CD4-positive, alpha-beta T cell treated with Interleukin-6 for 4 hours (primary cell): ENCODE measurements at places on chromosomes 4 and X.

DNA sequence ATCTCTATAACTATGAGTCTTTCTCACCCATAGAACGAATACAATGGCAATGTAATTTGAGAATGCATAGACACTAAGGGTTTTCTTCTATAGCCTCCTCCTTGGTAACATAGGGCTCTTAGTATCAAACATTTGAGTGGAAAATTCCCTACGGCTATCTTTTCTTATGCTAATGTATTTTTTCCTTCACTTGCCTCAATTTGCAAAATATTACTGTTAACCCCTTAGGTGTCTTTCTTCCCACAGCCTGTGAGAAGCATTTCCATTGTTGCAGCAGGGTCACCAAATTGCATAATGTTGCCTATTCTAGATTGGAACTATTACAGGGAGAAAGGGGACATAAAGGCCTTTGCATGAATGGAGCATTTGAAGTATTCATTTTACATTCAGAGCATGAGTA, 140.5 kb upstream of the RAPGEF2 start:
- DNase-seq, result no peak

GRCh38 chr4:2082118-2082517, 23.0 kb downstream of the NAT8L start:
- no peak for DNase-seq

DNA sequence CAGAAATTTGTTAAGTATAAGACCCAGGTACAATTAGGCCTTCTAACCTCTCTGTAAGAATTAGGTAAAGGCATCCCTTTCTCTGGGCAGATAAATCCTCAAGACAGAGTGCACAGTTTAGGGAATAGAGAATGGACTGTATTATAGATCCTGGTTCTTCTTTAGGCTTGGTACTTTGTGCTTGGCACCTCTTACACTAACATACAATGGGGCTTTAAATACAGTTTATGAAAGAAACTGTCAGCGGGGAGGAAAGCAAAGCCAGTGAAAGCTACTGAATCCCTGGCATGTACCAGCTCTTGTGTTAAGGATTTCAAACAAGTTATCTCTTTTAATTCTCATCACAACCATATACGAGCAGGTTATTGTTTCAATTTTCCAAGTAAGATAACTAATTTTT, 1350.0 kb downstream of the ADGRL3 start:
- DNase-seq, result no peak

DNA sequence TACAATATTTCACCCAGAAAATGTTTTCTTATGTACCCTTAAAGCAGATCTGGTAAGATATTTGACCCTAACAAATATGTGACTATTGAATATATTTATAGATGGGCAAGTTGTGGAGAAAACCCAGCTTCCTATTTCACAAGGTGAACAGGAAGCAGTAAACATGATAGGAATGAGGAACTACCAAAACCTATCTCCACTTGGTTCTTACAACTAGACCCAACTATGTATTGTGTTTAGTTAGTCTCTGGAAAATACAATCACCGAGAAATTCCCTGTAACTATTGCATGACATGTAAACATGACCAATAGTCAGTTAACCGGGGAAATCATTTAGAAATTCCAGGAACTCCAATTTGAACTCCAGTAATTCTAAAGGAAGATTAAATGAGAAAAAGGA, 8.4 kb upstream of the RXFP1 start:
- DNase-seq, result no peak

DNA sequence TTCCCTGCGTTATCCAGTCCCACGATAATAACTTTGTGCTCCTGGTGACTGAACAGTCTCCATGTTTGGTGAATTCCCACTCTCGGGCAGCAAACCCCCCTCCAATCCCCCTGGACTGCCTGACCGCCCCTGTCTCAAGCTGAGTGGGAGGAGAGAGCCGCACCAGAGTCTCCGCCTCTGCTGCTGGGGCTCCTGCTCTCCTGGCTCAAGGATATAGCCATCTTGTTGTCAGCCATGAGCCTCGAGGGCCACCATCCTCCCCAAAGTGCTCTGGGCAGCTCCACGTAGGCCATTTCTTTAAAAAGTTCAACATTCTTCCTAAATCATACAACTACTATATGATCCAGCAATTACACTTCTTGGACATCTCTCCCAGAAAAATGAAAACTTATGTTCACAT, 49.3 kb upstream of the PGRMC1 start:
- no peak for DNase-seq

GRCh38 chr4:154490234-154490582, 1.4 kb downstream of the DCHS2 start:
- no peak for DNase-seq

- no peak for DNase-seq
Measured at GRCh38 chr4:78721747-78722146, 54.4 kb upstream of the BMP2K start.

DNA sequence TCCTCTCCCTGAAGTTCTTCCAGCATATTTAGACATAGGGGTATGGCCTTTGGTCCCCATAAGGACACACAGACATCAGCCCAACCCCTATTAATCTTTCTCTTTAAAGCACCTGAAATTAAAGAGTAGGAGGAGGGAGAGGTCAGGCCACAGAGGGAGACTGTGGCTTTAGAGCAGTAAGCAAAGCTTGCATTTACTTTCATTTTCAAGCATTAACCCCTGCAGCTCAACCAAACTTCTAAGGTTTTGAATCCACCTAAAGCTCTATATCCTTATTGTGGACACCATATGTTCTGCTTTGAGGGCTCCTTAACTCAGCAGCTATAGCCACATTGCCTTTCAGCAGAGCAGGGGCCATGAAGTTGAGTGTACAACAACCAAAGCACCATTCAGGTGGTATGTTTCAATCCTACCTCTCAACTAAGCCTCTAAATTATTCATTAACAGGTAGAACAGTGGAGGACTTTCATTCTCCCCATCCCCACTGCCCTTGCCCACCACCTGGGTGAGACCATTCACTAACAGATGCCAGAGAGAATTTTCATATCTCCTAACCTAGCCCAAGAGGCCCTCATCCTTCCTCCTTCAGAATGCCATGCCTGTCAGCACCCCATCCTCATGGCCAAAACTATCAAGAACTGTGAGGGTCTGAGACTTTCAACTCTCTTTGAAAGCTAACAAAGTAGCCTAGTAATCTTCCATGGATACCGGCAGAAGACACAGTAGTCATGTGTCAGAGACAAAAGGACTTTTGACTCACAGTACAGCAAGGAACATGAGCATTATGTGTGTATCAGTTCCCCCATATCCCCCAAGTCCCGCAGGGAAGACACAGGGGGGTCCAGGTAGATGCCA, 20.8 kb downstream of the LIN54 start:
- no peak for DNase-seq

DNA sequence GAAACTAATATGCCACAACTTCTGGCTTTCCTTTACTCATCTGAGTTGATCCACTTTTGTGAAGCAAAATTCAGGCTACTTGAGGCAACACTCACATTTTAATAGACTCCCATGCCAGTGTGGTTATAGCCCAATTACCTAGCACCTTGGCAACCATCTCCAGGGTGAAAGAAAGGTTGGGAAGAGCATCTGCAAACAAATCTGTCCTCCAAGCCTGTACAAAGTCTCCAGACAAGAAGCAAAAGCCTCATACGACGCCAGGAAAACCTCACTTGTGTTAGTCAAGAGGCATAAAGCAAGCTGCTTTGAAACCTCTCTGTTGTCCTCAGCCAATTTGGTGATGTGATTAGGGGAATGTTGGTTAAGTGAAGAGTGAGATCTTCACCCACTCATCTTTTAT, 246.6 kb downstream of the THOC2 start:
- no peak for DNase-seq
